Effector memory CD8-positive, alpha-beta T cell (primary cell): ENCODE measurements at places on chromosomes 5 and 9.

DNA sequence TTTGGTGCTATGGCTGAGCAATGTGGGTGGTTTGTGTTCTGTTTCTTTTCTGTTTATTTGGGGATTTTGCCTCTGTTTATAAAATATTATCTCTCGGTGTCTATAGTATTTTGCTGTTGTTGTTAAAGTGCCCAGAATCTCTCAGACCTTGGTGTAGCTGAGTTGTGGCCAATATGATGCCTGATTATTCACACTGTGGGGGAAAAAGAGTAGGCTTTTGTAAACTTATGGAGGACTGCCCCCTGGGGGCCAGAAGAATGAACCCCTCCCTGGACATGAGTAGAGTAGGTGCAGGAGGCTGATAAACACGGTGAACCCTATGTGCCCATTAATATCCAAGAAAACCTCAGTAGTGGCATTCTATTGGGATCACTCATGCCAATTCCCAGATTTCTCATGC, 49.0 kb upstream of the DPYSL3 start:
- DNase-seq = no peak

- no peak for DNase-seq
These were observed 213.2 kb upstream of the ACTBL2 start for GRCh38 chr5:57695706-57696388.

DNA sequence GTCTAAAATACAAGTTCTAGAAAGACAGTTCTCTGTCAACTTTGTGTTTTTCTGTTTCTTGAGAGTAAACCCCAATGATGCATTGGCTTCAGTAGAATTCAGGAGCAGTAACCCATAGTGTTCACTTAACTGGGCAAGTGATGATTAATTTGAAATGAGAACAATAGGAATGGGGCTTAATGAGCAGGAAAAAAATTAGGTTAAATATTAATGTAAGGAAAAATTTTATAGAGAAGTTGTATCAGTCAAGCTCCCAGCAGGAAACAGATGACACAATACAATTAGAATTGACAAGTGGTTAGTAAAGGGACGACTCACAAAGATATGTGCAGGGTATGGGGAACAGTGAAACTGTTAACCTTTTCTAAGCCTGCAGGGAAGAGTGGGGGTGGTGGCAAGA, 38.2 kb downstream of the ENTREP1 start:
- DNase-seq = no peak

DNA sequence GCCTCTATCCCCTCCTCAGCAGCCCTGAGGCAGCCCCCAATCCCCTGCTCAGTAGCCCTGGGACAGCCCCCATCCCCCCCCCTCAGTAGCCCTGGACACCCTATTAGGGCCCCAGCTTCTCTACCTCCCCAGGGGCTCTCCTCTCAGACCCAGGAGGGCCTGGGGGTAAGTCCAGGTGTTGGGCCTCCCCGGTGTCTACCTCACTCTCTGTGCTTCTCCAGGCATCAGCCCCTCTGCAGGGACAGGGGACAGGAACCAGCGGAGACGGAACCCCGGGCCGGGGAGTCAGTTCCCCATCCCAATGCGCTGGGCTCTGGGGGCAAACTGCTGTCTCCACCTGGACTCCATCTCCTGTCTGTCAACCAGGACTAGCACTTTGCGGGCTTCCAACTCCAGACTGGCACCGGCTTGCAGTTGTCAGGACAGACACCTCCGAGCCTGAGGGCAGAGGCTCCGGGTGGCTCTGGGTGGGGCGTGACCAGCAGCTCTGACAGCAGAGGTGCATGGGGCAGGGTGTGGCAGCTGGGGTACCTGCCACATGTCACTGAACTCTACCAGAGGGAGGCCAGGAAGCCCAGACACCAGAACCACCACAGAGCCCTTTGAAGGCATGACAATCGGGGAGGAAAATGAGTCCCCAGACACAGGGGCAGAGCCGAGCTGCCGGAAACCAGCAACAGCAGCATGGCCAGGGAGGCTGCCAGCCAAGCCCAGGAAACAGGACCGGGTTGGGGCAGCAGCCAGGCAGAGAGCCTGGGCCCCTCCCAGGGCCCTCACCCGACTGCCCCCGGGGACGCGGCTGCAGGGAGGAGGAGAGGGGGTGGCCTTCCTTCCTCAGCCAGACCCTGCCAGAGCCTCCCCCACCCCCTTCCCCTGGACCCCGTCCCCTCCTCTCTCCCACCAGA, 17.7 kb upstream of the UBAC1 start:
- peak; percentile 46 for DNase-seq

DNA sequence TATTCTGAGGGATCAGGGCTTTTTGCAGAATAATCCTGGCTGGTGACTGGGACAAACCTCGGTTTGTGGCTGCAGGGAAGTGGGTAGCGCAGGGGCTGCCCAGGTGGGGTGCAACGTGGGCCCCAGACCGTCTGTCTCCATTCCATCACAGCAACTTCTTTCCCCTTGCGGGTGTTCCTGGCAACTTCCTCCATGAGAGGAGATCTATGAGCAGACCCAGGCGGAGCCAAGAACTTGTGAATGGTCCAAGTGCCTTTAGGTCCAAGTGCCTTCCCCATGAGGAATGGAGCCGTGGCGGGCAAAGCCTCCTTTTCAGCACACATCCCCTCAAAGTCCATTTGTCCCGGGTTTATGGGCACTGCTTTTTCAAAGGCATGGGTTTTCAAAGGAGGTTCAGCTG, 136.5 kb downstream of the PHF2 start:
- no peak for DNase-seq

DNA sequence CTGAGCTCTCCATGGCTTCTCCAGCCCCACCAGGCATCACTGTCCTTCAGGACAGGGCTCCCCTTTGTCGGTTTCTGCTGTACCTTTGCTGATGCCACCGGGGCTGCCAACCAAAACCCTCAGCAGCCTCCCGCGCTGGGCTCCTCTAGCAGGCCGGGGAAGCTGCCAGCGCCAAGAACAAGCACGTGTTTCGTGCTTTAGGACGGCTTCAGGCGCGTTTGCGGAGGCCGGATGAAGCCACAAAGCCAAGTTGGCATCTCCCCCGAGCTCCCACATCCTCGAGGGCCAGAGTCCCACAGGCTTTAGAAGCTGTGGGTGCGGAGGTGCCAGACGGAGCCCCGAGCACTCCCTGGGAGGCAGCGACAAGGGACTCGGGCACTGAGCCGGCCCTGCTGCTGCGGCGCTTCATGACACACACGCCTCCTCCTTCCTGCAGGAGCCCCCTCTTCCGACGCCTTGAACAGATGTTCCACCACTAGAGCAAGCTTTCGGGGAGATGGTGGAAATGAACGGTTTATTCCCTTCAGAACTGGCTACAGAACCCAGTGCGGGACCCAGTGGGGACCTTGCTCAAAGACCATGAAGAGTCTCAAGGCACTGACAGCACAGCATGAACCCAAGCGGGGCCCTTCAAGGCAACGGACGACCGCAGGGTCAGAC, 36.7 kb downstream of the SARDH start:
- DNase-seq = peak; percentile 35

DNA sequence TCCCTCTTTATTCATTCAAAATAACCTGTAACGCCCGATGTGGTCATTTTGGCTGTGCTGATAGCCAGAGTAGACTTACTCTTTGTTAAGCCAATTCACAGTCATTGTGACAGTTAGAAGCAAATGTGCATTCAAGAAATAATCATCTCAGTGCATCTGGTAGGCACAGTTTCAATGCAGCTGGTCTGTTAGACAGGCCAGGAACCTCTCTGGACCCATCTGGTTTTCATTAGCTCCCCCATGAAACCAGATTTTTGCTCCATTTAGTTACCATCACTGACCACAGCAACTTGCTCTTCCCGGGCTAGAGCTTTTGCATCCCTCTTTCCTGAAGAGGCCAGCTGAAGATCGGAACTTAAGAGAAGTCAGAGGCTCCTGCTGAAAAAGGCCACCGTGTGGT, 284.2 kb downstream of the NSG2 start:
- no peak for DNase-seq

DNA sequence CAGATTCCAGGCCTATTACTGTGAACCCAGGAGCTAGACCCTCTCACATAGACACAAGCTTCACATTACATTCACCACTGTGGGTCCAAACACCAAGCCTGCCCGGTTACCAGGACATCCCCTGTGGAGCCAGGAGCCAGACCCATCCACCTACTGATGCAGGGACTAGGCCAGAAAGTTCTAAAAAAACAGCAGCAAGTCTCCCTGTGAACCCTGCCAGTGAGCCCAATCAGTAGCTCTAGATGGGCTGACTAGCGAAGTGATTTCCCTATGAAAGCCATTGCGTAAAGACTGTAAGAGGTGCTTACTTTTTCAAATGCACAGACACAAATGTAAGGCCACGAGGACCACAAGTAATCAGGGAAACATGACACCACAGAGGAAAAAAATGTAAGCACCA, 352.3 kb downstream of the TMEM161B start:
- DNase-seq = no peak

- no peak for DNase-seq
These were observed 2.7 kb upstream of the ANP32B start for GRCh38 chr9:97980479-97980803.

DNA sequence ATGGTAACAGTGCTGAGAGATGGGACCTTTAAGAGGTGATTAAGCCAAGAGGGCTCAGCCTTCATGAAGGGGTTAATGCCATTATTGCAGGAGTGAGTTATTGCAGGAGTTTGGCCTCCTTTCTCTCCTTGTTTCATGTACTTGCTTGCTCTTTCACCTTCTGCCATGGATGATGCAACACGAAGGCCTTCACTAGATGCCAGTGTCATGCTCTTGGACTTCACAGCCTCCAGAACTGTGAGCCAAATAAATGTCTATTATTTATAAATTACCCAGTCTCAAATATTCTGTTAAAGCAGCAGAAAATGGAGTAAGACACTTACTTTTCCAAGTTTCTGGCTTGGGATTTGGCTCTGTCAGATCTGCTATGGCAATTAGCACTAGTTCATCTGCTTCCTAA, 38.4 kb upstream of the RECK start:
- no peak for DNase-seq

- DNase-seq = no peak
These were observed 340.8 kb downstream of the FGF10 start for GRCh38 chr5:44048276-44048984.

DNA sequence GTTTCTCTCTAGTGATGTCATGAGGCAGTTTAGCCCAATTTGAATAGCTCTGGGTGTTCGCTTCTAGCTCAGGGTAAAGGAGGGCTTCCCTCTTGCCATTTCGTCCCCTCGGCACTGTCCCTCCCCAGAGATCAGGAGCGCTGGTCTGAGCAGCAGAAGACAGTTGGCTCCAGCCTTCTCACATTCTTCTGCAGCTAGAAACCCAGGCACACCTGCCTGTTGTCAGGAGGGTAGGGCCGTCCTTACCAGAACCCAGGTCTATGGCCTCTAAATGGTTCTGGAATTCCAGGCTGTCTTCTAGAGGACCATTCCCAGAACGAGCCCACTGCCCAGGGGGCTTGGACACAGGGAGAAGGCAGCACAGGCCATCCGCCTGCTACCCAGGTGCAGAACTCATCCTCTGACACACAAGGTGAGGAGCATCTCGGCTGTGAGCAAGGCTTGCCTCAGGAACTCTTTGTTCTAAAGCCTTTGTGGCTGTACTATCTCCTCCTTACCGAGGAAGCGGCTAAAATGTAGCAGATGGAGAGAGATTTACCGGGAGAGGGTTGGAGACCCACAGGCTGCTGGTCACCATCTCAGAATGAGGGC, 255.6 kb upstream of the IRX2 start:
- no peak for DNase-seq

- DNase-seq = no peak
These were observed 43.8 kb upstream of the FCN1 start for GRCh38 chr9:134961331-134962064.

- DNase-seq = no peak
These were observed 13.0 kb downstream of the RNF183 start for GRCh38 chr9:113290052-113290607.

DNA sequence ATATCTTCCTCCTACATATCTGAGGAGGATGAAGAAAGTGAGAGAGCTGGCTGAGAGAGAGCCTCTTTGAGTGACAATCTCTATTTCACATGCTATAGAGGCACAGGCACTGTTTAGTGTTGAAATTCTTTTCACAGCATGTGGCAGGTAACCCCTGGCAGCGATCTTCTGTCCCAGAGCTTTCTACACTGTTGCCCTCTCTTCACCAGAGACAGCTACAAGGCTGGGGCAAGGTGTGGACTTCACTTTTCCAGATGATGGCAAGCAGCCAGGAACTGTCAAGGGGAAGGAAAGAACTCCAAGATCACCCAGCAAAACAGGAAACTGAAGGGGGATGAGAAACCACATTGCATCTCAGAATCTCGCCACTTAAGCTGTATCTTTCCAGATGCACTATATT, 205.2 kb downstream of the CAAP1 start:
- no peak for DNase-seq

DNA sequence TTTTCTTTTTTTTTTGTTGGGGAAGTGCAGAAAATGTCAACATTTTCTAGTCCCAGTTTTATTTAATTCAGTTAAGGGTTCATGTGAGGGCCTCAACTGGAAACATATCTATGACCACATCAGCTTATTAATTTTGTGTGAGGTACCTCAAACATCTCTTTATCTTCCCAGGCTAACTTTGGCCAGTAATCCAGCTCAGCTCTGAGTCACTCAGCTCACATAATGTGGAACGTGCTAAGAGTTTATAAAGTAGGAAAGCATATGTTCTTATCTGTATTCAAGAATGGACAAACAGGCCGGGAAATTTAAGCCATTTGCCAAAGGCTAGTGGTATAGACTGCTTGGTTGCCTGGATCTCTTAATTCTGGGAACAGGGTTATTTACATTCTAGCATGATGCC, 118.4 kb downstream of the INSYN2B start:
- no peak for DNase-seq

- no peak for DNase-seq
These were observed 36.8 kb upstream of the C5orf58 start for GRCh38 chr5:170195961-170196360.

GRCh38 chr9:72977670-72978069, 24.8 kb upstream of the ALDH1A1 start:
- no peak for DNase-seq
